Thyroid gland (tissue), 4 donors: ENCODE measurements at places on chromosomes 7 and 10. TPM values are rescaled to one million over a fixed set of nuclear protein-coding genes. Genes with fewer than 3 reads are reported as not detected.
A peak's percentile ranks its signal among the peaks of the same experiment; 100 is the strongest.

Gene ARHGEF5
- total RNA-seq = 56.7 TPM

Gene SDK1
- 1.3 TPM for total RNA-seq

- no peak for DNase-seq
- no peak overlapping the region for H3K27ac ChIP-seq
- H3K36me3 ChIP-seq = no peaks in the 10 kb centered on the region
- peaks cover 4% of the 10 kb centered on the region for H3K4me1 ChIP-seq
These were observed 23.9 kb downstream of the NUDCD3 start for GRCh38 chr7:44466300-44467216.

GRCh38 chr7:46559194-46559832 lies 638.2 kb upstream of the IGFBP3 start:
- H3K27ac ChIP-seq = no peak overlapping the region
- no peak for DNase-seq
- H3K4me1 ChIP-seq = peaks cover 4% of the 10 kb centered on the region
- no peaks in the 10 kb centered on the region for H3K27me3 ChIP-seq
- H3K36me3 ChIP-seq = no peaks in the 10 kb centered on the region

GRCh38 chr10:130062201-130062600 lies 48.4 kb downstream of the C10orf143 start:
- no peaks in the 10 kb centered on the region for H3K36me3 ChIP-seq
- no peak overlapping the region for H3K27ac ChIP-seq
- H3K4me1 ChIP-seq = no peaks in the 10 kb centered on the region

DNA sequence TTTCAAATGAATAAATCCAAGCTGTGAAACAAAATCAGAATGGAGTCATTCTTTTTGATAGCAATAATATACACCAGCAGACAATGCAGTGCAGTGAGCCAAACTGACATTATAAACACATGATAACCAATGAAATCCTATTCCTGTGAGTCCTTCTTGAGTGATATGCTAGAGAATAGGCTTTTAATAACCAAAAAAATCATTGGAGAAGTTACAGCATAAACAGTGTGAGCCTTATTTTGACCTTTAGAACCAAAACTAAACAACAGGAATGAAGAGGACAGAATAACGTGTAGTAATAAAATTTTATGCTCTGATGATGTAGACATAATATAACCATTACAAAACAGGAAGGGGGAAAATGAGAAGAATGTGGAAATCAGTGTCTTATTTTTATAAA lies 8.7 kb downstream of the HUS1 start:
- no peaks in the 10 kb centered on the region for H3K4me1 ChIP-seq
- peaks cover 55% of the 10 kb centered on the region for H3K36me3 ChIP-seq
- no peak for DNase-seq
- H3K27me3 ChIP-seq = no peaks in the 10 kb centered on the region

- no peak for DNase-seq
- no peaks in the 10 kb centered on the region for H3K4me1 ChIP-seq
- no peaks in the 10 kb centered on the region for H3K27me3 ChIP-seq
These were observed 381.0 kb upstream of the NRP1 start for GRCh38 chr10:33715303-33715975.

DNA sequence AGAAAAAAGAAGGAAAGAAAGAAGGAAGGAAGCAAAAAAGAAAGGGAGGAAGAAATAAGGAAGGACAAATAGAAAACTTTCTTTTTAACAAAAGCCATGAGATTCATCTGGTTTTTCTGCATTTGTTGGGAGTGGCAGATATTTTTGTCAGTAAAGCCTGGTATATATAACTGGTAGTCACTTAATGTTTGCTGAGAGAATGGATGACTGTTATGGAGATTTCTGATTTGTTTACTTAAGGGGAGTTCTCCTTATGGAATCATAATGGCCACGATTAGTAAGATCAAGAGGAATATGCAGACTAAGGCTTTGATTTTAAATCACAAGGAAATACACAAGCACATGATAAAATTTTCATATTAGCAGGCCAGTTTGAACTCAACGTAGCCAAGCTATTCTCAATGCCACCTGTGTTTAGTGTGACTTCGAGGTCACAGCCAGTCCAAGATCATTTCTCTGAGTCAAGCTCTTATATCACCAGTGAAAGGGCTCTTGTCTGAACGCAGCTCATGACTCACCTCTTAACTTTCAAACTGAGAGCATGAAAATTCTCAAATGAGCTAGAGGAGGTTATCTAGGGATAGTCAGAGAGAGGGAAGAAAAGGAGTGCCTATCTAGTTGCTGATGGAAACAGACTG lies 445.1 kb upstream of the ZMIZ1 start:
- no peaks in the 10 kb centered on the region for H3K36me3 ChIP-seq
- H3K4me1 ChIP-seq = peaks cover 5% of the 10 kb centered on the region
- no peak overlapping the region for H3K4me3 ChIP-seq
- H3K27me3 ChIP-seq = no peaks in the 10 kb centered on the region
- H3K27ac ChIP-seq = peak overlapping the region; percentile 31

Gene NRG3
- 0.81 TPM for total RNA-seq

- H3K4me1 ChIP-seq = no peaks in the 10 kb centered on the region
- no peak overlapping the region for H3K4me3 ChIP-seq
- no peak overlapping the region for H3K27ac ChIP-seq
- H3K27me3 ChIP-seq = no peaks in the 10 kb centered on the region
- no peaks in the 10 kb centered on the region for H3K36me3 ChIP-seq
These were observed 12.0 kb downstream of the DRGX start for GRCh38 chr10:49383853-49384252.

Gene DTX2
- total RNA-seq = 26.9 TPM

DNA sequence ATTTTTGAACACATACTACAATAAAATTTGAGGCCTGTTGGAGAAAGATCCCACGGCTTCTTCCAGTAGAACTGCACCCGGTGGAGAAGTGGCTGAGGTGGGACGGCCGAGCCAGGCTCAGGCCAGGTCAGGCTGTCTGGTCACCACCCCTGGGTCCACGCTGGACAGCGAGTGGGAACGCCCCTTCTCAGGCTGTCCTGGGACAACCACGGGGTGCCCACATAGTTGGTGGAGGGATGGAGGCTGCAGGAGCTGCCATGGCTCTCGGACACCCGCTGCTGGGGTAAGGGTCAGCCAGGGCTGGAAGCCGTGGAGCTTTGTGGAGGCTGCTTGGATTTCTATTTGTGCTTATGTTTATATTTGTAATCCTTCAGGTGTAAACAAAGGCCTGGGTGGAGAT lies 206.5 kb downstream of the DNAJB6 start:
- H3K27me3 ChIP-seq = no peaks in the 10 kb centered on the region
- no peak overlapping the region for H3K27ac ChIP-seq
- H3K4me1 ChIP-seq = no peaks in the 10 kb centered on the region
- no peak for DNase-seq

Gene AGAP5
- 8.2 TPM for total RNA-seq

Gene GFRA1
- total RNA-seq = 6.5 TPM

DNA sequence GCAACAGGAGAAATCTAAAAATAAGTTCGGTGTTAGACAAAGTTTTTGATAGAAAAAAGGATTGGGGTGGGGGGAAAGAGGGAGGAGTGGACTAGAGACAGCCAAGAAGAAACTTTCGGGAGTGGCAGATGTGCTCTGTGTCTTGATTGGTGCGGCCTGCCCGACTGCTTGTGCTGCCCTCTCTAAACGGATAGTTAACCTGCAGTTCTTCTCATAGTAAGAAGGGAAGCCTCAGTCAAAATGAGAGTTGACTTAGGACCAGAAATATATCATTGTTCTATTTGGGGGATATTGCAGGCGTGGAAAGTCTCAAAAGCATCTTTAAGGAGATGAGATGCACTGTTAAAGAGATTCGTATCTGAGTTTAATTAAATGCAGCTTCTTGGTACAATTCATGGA lies 39.3 kb downstream of the UBE3C start:
- no peaks in the 10 kb centered on the region for H3K4me1 ChIP-seq
- no peaks in the 10 kb centered on the region for H3K27me3 ChIP-seq
- no peak for DNase-seq
- peaks cover 51% of the 10 kb centered on the region for H3K36me3 ChIP-seq
- H3K27ac ChIP-seq = no peak overlapping the region

Gene PNLIPRP3
- total RNA-seq = 0.46 TPM

Gene SLC26A3
- not detected for total RNA-seq

DNA sequence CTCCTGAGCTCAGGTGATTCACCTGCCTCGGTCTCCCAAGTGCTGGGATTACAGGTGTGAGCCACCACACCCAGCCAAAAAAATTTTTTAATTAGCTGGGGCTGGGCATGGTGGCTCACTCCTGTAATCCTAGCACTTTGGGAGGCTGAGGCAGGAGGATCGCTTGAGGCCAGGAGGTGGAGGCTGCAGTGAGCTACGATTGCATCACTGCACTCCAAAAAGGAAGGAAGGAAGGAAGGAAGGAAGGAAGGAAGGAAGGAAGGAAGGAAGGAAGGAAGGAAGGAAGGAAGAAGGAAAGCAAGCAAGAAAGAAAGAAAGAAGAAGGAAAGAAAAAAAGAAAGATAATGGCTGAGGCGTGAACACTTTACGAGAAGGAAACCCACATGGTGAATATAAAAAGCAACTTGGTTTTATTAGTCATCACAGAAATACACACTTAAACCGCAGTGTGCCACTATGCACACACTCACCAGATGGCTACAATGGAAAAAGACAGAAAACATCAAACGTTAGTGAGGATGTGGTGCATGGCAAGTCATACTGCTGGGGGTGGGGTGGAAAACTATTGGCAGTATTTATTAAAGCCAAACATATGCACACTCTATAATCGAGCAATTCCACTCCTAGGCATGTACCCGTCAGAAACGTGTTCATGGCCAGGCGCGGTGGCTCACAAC lies 4.4 kb upstream of the CCL26 start:
- no peaks in the 10 kb centered on the region for H3K4me1 ChIP-seq
- DNase-seq = no peak
- no peak overlapping the region for H3K27ac ChIP-seq
- H3K36me3 ChIP-seq = no peaks in the 10 kb centered on the region

- H3K4me1 ChIP-seq = peaks cover 38% of the 10 kb centered on the region
- DNase-seq = peak; percentile 47
- H3K4me3 ChIP-seq = no peak overlapping the region
- no peaks in the 10 kb centered on the region for H3K27me3 ChIP-seq
- peak overlapping the region; percentile 93 for H3K27ac ChIP-seq
- no peaks in the 10 kb centered on the region for H3K36me3 ChIP-seq
These were observed 19.2 kb upstream of the TTYH3 start for GRCh38 chr7:2612445-2613097.

Gene GRK5
- total RNA-seq = 27.3 TPM

- H3K36me3 ChIP-seq = no peaks in the 10 kb centered on the region
- H3K27ac ChIP-seq = no peak overlapping the region
- peak; percentile 24 for DNase-seq
- no peaks in the 10 kb centered on the region for H3K4me1 ChIP-seq
These were observed 33.1 kb downstream of the DENND2A start for GRCh38 chr7:140607441-140607989.

DNA sequence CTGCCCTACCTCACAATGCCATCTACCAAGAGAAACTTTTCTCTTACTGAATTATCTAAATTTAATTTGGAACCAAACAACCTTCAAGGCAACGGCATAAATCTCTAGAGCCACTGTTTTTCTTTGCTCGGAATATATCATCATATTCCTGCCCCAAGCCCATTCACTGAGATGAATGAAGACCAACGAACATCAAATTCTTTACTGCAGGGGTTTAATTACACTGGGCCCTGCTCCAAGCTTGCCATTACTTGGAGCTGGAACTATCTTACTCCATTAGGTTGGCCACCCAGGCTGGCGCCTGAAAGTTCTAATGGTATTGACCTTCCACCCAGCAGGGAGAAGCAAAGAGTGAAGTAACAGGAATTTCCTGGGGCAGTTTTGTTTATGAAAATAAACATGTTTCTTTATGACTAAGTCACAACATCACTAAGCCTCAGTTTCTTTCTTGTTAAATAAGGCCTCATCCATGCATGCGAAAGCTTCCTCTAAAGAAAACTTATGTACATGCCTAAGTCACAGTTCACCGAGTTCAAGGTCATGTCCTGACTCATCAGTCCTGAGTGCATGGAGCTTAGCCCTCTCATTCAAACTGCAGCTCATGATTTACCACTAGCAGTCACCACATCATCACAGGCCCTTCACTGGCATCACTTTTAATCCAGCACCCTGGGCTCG lies 42.1 kb upstream of the ANAPC16 start:
- H3K4me3 ChIP-seq = no peak overlapping the region
- H3K27me3 ChIP-seq = no peaks in the 10 kb centered on the region
- DNase-seq = peak; percentile 22

DNA sequence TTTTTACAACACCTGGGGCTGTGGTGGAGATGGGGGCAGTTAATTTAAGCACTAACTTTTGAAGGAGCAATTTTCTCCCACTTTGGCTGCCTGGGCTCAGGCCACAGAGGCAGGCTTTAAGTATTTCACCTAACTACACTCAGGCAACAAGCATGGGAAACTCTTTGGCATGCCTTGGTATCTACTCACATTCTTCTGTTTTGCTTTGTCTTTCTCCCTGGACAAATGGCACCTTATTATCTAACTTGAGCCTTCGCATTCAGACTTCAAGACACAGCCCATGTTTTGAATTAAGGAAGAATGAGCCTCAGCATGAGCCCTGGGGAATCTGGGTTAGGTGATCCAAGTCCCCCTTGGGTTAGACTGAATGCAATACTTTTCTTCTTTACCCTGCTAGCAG lies 31.8 kb upstream of the BMPER start:
- no peaks in the 10 kb centered on the region for H3K4me1 ChIP-seq
- no peaks in the 10 kb centered on the region for H3K36me3 ChIP-seq
- H3K27me3 ChIP-seq = no peaks in the 10 kb centered on the region
- no peak overlapping the region for H3K27ac ChIP-seq
- no peak overlapping the region for H3K4me3 ChIP-seq

GRCh38 chr7:70580161-70580560 lies 551.8 kb upstream of the GALNT17 start:
- H3K27me3 ChIP-seq = no peaks in the 10 kb centered on the region
- H3K4me1 ChIP-seq = no peaks in the 10 kb centered on the region
- no peak for DNase-seq

DNA sequence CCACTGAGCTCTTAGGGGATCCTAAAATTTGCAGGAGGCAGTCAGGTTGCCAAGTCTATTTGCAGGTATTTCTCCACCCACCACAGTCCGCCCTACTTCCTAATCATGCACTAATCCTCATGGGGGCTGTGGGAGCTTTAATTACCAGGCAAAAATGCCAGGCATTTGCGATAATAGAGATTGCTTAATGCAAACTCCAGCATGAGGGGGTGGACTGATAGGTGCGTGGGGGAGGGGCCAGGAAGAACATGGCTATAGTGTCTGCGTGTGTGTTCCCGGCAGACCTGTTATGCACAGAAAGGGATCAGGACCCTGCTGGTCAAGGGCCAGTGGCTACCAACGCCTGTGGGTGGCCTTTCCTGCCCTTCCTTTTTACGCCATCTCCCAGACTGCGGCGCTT lies 15.6 kb upstream of the AQP1 start:
- H3K36me3 ChIP-seq = no peaks in the 10 kb centered on the region
- H3K27ac ChIP-seq = no peak overlapping the region
- H3K4me3 ChIP-seq = no peak overlapping the region
- DNase-seq = no peak

- no peaks in the 10 kb centered on the region for H3K27me3 ChIP-seq
- no peaks in the 10 kb centered on the region for H3K36me3 ChIP-seq
- H3K4me1 ChIP-seq = peaks cover 36% of the 10 kb centered on the region
- no peak for DNase-seq
- no peak overlapping the region for H3K4me3 ChIP-seq
- H3K27ac ChIP-seq = no peak overlapping the region
These were observed 23.7 kb downstream of the TSPAN14 start for GRCh38 chr10:80477813-80478212.
